SW480 (cell line): ENCODE measurements at places on chromosomes 3 and 15.

- DNase-seq, result no peak
Measured at GRCh38 chr3:133379926-133380325, 19.9 kb upstream of the BFSP2 start.

DNA sequence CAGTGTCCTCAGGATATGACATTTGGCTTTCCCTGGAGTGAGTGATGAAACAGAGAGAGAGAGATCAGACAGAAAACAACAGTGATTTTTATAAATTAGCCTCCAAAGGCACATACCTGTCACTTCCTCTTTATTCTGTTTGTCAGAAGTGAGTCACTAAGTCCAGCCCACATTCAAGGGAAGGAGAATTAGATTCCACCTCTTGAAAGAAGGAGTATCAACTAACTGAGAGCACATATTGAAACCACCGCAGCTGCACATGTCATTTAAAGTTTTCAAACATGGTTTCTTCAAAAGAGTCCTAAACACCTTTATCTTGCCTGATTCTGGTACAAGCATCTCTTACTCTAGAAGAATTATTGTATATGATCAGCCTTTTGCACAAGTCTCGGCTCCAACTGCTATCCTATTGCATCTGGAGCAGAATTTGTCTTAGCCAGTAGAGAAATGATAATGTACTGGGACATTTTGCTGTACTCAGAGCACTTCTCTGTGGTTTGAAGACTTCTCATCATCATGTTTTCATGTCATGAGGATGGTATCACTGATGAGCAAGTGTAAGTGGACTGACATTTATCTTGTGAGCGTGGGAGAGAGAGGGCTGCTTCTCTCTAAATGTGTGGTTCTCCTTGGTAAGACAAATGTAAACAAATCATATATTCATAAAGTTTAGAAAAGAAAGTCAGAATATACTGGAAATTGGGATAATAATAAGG lies 338.9 kb upstream of the CFAP20DC start:
- no peak for DNase-seq

- no peak for DNase-seq
Measured at GRCh38 chr15:26620528-26621458, 152.1 kb downstream of the GABRB3 start.

GRCh38 chr3:77281721-77282120 lies 241.8 kb downstream of the ROBO2 start:
- no peak for DNase-seq

- DNase-seq, result no peak
Measured at GRCh38 chr3:177281292-177282118, 84.2 kb upstream of the TBL1XR1 start.

DNA sequence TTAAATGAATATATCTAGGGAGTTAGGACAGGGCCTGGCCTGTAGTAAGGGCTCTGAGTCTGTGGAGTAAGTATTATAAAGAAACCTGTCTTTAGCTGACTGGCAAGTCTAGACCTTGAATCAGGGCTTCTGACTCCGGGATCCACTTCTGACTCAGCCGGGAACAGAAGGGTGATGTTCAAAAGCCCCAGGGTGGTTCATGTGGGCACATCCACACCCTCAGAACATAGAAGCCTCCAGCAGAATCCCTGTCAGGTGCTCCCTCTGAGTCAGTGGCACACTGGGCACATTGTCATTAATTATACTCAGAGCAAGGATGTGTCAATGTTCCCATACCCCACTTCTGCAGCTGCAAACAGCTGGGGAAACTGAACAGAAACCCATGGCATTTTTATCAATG lies 26.7 kb upstream of the SNRK start:
- peak; percentile 17 for DNase-seq

GRCh38 chr15:67826717-67827561 lies 1.6 kb downstream of the SKOR1 start:
- DNase-seq, result no peak

DNA sequence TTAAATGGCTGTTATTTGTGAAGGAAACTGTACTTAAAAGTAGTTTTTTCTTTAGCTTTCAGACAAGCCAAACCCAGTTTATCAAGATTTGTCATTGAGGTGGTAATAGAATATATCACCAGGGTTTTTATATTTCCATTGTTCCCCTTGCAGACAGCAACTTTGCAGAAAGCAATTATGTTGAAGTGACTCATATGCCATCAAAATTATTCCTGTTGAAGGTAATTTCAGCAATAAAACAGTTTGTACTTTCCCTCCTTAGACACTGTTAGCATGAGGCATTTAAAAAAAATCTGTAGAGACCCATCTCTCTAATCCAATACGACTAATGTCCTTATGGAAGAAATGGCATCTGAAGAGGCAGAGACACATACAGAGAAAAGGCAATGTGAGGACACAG lies 219.0 kb downstream of the NFKBIZ start:
- no peak for DNase-seq

DNA sequence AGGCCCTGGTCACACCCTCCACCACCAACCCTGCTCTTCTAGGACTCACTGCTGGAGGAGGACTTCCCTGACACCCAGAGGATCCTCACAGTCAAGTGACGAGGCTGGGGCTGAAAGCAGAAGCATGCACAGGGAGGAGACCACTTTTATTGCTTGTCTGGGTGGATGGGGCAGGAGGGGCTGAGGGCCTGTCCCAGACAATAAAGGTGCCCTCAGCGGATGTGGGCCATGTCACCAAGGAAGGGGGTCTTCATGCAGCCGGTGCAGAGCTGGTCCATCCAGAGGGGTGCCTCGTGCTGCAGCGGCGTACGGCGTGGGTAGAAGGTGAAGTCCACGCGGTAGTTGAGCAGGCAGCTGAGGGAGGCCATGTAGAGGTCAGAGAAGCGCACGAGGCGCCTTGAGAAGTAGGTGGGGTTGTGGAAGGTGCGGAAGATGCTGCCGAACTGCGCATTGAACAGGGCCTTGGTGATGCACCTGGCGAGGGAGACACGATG lies 9.4 kb downstream of the NT5DC2 start:
- no peak for DNase-seq

GRCh38 chr15:73851689-73852088 lies 21.7 kb upstream of the TBC1D21 start:
- peak; percentile 23 for DNase-seq

GRCh38 chr15:61410662-61411061 lies 181.6 kb upstream of the RORA start:
- no peak for DNase-seq

- peak; percentile 29 for DNase-seq
Measured at GRCh38 chr3:115518100-115518852, 105.0 kb upstream of the GAP43 start.

GRCh38 chr3:13189639-13190377 lies 116.6 kb upstream of the IQSEC1 start:
- DNase-seq, result peak; percentile 81

- no peak for DNase-seq
Measured at GRCh38 chr3:64890006-64890405, 202.2 kb upstream of the ADAMTS9 start.

- DNase-seq, result no peak
Measured at GRCh38 chr3:61154457-61155198, 96.6 kb downstream of the FHIT start.

DNA sequence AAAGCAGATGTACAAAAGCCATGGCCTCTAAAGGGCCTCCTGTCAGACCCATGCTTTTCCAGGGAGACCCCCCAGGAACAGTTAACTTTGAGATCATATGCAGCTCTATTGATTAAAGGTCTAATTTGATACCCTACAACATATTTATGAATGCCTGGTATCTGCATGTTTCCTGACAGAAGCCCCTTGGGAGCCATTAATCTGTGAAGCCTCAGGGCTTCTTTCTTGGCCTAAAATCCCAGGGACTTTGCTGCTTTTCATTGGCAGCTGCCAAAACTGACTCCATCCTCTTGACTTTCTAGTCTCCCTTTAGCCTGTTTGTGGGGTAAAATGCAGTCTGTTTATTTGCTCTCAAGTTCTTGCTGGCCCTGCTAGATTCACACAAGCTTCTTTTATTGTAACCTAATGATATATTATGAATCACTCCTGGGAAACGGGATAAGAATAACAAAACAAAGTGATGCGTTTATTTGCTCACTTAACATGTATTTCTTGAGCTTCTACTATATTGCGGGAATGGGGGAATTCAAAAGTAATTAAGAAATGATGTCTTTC lies 257.0 kb downstream of the LSAMP start:
- no peak for DNase-seq

- no peak for DNase-seq
Measured at GRCh38 chr15:64163659-64164362, 989 bp upstream of the PPIB start.

DNA sequence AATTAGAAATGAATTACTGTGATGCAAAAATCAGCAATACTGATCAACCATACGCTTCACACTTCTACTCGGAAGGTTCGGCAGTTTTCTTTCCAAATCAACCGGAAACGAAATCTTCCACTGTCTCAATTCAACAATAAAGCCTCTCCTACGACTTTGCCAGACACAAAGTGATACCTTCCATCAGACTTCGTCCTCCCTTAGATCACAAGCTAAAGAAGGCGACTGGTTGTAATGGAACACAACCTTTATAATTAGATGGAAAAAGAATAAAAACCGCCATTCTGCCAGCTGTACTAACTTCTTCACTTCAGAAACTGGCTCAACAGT lies 618 bp downstream of the PARL start:
- no peak for DNase-seq

- no peak for DNase-seq
Measured at GRCh38 chr3:183378008-183378407, 50.4 kb downstream of the MCF2L2 start.

- no peak for DNase-seq
Measured at GRCh38 chr3:118729546-118729945, 305.1 kb downstream of the IGSF11 start.

GRCh38 chr3:52230889-52231499 lies 5.5 kb upstream of the TLR9 start:
- no peak for DNase-seq

DNA sequence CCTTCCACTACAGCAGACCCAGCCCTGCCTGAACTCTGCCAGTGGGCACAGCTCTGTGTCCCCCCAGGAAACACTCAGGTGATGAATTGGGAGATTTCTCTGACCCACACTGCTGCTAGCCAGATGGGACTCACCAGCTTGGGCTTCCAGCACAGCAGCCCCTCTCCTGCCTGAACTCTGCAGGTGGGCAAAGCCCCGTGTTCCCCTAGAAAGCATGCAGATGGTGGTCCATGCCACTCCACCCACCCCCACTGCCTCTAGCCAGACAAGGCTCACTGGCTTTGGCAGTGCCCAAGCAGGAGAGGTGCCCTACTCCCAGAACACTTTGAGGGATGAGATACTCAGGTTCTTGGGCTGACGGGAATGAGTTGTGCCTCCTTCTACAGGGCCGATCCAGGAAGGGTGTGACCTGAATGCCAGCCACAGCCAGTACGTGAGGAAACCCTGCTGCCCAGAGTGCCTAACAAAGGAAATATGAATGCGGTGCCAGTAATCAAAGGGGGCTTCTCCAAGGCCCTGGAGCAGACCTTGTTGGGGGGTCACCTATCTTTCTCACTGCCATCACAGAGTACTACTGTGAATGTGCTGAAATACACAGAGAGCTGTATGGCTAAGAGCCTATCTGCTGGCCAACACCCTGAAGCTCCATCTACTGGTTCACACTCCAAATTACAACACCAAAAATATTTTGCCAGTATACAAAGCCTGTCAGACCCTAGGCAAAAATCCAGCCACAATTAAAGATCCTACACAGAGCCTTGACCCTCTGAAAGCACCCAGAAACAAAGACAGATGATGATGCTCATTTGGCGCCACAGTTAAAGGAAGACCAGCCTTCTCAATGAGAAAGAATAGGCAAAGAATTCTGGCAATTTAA lies 61.9 kb downstream of the BTLA start:
- DNase-seq, result peak; percentile 29

DNA sequence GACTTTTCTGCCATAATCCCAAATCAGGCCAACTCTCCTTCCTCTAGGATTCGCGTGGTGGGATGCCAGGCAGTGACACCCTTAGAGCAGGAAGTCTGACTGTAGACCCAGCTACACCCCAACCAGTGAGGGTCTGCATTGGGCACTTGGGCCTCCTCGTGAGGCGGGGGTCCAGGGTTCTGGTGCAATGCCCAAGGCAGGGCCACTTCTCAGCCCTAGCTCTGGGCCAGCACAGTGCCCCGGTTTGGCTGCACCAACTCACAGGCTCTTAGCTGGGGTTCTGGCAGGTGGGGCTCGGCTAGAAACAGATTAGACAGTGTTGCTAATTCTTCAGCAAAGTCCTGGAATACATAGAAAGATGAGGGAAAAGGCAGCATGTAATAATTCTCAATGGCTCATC lies 12.7 kb downstream of the CDAN1 start:
- no peak for DNase-seq

GRCh38 chr3:133488785-133489367 lies 84.6 kb upstream of the CDV3 start:
- DNase-seq, result peak; percentile 50

- no peak for DNase-seq
Measured at GRCh38 chr3:107416138-107416537, 38.9 kb downstream of the CCDC54 start.

DNA sequence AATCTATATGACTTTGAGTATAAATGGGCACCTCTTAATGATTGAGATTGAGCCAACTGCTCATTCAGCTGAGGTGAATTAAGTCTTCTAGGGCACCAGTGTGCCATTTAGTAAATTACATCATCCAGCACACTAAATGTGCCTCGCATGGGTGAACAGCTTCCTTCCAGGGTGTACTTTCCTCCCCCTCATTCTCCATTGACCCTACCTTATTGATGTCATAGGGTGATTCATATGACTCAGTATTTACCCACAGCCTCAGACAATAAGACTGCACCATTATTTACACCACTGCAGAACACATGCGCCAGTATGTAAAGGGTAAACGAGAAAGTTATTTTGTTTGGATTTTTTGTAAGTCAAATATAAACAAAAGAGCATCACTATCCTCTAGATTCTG lies 185.2 kb upstream of the ARL6 start:
- DNase-seq, result peak; percentile 17

- DNase-seq, result no peak
Measured at GRCh38 chr3:105972069-105972468, 103.3 kb upstream of the CBLB start.

GRCh38 chr3:195886181-195887141 lies 21.9 kb downstream of the TNK2 start:
- no peak for DNase-seq

DNA sequence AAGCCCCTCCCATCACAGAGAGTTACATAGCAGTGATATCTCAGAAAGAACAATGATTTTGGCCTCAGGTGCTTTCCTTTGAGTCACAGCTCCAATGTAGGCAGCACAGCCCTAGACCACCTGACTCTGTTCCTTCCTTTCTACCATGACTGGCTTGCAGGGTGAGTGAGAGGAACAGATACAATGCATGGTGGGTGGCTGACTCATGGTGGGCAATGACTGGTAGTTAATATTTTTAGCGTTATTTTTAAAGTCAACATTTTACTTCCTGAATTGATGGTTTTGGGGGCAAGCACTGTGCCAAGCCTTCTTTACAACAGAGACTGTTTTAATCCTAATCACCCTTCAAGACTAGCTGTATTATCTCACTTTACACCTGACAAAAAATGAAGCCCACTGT lies 32.8 kb upstream of the ST3GAL6 start:
- DNase-seq, result no peak
